ENCODE measurements at places on chromosomes 7 and 10.

GRCh38 chr10:96306516-96306915 lies 2.3 kb downstream of the DNTT start:
- DNase-seq = no peak

DNA sequence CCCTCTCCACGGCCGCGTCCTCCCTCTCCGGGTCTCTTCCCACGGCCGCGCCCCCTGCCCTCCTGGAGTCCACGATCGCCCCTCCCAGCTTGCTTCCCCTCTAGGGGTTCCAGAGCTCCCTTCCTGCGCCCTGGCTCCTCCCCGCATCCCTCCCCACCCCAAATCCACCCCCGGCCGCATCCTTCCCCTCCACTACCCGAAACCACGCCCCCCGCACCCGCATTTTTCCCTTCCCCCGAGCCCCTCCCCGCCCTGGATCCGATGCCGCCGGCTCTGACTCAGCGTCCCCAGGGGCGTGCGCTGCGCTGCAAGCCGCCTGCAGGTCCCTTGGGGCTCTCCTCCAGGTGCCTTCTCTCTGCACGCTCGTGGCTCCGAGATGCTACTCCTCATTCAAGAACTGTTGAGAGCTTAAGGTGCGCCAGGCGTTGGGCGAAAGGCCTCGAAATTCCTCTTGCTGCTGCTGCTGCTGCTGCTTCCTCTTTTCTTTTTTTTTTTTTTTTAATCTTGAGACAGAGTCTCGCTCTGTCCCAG lies 372 bp upstream of the TMEM130 start:
- DNase-seq = no peak

- DNase-seq = no peak
These were observed 12.8 kb downstream of the IFIT2 start for GRCh38 chr10:89314676-89315075.

DNA sequence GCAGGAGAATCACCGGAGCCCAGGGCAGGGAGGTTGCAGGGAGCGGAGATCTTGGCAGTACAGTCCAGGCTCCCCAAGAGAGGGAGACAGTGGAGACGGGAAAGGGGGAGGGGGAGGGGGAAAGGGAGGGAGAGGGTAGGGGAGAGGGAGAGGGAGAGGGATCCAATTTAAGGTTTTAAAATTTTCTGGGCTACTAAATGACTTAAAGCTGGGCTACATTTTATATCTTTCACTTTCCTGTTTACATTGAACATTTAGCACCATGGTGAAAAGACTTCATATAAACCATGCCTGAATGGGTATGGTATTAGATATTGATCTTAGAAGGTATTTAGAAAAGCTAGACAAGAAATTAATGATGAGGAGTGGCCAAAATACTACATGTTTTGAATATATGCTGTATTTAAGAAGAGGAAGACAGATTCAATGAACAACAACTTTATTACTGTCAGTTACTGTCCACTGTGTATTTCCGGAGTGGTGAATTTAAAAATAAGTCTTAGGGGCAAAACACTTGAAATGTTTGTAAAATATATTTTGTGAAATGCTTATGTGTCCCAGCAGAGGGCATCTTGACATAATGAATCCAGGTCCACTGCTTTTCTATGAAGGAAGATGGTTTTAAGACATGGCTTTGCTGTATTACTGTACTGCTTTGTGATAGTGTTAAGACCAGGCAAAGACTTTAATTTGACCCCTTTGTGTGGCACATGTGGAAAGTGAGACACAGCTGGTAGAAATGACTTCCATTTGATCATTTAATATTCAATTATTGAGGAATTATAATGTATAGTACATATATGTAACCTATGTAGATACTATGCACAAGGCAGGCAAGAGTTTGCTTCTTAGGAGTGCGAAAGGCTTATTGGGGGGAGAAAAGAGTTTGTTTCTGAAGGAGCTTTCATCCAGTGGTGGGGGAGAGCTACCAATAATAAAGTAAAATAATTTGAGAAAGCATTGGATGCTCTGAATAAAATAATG lies 52.8 kb downstream of the NRF1 start:
- DNase-seq = peak; percentile 75

Measured in LoVo (cell line).